ENCODE measurements at places on chromosomes 6 and 20.

DNA sequence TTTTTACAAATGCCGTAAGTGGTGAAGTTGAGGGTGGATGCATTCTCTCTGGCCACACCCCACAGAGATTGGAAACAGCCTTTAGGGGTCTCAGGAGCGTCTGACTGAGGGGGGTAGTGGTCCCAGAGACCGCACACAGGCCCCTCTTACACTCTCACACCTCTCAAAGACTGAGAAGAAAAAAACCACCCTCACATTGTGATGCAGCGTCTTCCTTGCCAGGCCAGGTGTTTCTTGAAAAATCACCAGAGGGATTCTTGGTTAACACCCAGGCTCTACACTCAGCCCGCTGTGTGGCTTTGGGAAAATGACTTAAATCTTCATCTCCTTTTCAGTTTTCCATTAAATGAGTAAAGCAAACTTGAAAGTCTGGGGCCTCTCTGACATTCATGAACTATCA, 115.8 kb upstream of the SPTLC3 start:
- DNase-seq, result no peak

DNA sequence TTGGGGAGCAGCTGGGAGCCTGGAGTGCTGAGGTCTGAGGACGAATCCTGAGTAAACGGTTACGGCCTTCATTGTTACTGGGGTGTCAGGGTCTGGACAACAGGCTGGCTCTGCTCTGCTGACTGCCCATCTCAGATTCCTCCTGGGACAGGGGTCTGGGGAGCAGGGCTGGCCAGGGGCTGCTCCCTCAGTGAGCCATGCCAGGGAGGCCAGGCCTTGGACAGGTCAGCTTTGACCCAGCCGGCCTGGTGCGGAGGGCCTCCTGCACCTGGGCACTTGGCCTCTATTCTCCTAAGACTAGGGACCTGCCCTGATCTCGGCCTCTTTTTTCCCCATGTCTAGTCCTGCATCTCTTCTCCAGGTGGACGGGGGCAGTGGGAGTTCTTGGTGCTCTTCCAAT, 44.9 kb downstream of the MYT1 start:
- DNase-seq, result no peak

GRCh38 chr20:709423-709822, 33.8 kb upstream of the SCRT2 start:
- no peak for DNase-seq

- no peak for DNase-seq
Measured at GRCh38 chr20:19416627-19417026, 204.2 kb downstream of the SLC24A3 start.

DNA sequence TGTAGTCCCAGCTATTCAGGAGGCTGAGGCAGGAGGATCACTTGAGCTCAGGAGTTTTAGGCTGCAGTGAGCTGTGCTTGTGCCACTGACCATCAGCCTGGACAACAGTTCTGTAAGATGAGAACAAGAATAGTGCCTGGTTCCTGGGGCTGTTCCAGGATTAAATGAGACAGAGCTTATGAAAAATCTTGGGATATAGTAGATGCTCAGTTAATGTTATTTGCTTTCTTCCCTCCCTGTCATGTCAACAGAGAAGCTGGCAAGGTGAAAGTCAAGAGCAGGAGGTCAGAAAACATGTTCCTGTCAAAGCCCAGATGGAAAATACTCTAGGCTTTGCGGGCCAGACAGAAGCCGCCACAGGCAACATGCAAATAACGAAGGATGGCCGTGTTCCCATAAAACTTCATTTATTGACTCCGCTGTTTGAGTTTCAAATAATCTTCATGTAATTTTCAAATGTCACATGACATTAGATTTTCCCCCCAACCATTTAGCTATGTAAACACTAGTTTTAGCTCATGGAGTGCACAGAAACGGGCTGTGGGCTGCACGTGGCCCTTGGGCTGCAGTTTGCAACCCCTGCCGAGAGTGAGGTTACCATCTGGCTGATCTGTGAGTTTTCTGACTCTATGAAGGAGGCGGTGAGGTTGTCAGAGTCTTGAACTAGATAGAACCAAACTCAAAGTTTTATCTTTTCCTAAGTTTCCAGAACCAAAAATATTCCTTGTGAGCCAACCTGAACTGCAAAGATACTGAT, 63.4 kb upstream of the PMEPA1 start:
- no peak for DNase-seq

DNA sequence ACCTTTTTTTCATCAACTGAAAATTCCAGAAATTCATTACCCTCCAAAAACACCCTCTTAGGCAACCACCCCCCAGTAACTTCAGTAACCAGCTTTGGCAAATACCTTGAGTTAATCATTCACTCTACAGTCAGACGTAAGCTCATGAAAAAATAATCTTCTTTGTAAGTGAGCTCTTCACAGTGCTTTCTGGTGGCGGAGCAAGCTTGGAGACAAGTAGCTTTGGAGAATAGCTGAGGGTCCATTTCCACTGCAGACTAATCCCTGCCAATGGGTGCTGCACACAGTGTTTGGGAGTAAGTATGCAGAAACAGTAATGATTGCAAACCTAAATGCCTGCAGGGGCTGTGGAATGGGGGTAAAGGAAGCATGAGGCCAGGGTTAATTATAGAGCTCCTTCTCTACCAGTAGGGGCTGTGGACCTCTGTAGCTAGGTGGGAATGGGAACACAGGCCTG, 56.8 kb upstream of the HINT3 start:
- no peak for DNase-seq

- DNase-seq, result no peak
Measured at GRCh38 chr6:110485491-110485890, 9.1 kb upstream of the SLC22A16 start.

DNA sequence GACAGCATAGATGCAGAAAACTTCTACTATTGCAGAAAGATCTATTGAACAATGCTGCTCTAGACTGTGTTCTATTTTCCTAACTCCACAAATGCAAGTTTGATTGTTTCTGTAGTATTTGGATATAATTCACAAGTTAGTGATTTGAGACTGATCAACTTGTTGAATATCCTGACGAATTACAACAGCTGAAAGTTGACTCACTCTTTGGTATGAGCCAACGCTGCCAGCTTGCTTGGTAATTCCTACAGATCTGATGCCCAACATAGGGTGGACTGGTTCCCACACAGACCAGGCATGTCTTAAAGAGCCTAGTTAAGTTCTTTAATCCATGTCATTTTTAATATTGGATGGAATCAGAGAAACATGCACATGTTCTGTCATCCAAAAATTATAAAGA, 231.0 kb upstream of the RAB32 start:
- no peak for DNase-seq

GRCh38 chr20:56278196-56278595, 29.7 kb downstream of the MC3R start:
- no peak for DNase-seq

- DNase-seq, result no peak
Measured at GRCh38 chr6:70282919-70283461, 19.9 kb downstream of the COL9A1 start.

- DNase-seq, result no peak
Measured at GRCh38 chr6:157151989-157152388, 171.3 kb downstream of the TMEM242 start.

- DNase-seq, result no peak
Measured at GRCh38 chr6:134373282-134373922, 55.5 kb upstream of the SGK1 start.

DNA sequence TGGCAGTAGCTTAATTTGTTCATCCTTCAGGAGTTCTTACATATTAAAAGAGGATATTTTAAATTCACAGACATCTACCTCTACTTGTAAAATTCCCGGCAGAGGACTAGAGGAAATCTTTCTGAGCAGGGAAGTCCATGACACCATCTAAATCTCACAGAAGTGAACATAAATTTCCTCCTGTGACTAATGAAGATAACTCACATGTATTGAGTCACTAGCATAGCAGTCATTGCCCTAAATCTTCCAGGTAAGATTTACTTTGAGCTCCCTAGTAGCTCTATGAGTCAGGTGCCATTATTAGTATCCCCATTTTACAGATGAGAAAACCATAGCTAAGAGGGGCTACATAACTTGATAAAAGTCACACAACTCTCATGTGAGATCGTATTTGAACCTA, 1058.6 kb upstream of the FLRT3 start:
- no peak for DNase-seq

GRCh38 chr6:12595161-12595811, 121.3 kb upstream of the PHACTR1 start:
- DNase-seq, result no peak

DNA sequence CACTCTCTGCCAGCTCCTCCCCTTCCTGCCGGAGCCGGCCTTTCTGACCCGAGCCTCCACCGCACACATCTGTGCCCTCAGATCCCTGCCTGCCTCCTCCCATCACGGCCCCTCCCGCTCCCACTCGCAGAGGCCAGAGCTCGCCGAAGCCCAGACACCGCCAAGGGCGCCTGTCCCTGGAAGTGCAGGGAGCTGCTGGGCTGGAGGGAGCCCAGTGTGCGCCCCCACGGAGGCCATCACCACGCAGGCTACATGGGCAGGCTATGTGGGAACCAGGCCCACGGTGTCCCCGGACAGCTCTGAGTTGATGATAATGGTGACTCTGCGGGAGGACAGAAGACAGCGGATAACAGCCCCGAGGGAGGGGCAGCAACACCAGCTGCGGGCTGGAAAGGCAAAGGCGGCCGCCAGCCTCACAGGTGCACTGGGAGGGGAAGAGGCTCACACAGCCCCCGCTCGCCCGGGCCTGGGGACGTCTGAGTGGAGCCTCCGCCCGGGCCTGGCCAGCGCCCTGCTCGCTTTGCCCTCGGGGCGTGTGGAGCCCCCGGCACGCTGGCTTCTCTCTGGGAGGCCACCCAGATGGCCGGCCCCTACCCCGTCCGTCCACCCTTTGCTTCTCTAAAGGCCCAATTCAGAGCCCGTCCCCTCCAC, 154.9 kb downstream of the DLL1 start:
- DNase-seq, result no peak

DNA sequence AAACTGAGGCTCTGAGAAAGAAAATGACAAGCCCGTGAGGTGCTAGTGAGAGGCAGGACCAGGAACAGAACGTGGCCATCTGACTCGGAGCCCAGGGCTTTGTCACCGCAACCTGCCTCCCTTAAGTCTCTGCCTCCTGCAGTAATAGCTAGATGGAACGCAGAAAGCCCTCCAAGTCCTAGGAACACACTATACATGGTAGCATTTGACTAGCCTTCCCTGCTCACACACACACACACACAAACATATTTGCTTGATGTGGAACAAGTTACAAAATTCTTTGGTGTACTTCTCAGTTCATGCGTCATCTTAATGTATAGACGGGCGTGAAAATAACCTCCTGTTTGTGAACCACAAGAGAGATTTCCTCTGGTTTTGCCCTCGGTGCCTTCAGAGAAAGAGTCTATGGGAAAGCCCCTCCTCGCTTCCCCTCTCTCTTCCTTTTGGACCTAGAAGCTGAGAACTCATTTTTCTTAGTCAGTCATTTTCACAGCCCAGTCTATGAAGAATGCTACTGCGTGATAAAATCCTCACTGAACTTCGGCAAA, 38.8 kb downstream of the C6orf52 start:
- no peak for DNase-seq

DNA sequence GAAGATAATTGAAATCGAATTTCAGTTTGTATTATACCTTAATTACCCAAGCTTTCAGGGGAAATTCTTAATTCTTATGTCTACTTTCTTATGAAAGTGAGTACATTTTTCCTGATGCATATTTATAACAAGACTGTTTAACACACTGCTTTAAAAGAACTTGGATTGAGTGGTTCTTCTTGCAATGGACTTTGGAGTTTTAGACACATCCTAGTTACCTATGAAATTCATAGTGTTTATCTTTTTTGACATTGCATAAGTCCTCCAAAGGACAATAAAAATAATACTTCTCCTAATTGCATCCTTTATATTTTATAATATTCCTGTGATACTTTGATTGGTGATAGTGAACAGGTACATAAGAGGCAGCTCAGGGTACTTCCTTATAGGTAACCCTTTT, 395.6 kb upstream of the FLRT3 start:
- no peak for DNase-seq

GRCh38 chr6:17002123-17002522, 99.7 kb upstream of the STMND1 start:
- DNase-seq, result no peak

Data from activated CD4-positive, CD25-positive, alpha-beta regulatory T cell treated with anti-CD3 and anti-CD28 coated beads, Interleukin-2, amount 50 U/mL, for 16 hours (primary cell).